ENCODE measurements at places on chromosomes 2 and 18. TPM values are rescaled to one million over a fixed set of nuclear protein-coding genes. Genes with fewer than 3 reads are reported as not detected.

Gene CARF
- total RNA-seq, result 8.1 TPM

Gene ACOXL
- total RNA-seq, result not detected

Gene SATB2
- 0.30 TPM for total RNA-seq

Gene STK17B
- 10.7 TPM for total RNA-seq

Gene ESCO1
- total RNA-seq, result 10.0 TPM

Gene TMEM182
- total RNA-seq, result 3.3 TPM

Gene DTNB
- 17.6 TPM for total RNA-seq

Gene GNAL
- total RNA-seq, result 17.6 TPM

Gene IDH1
- 114 TPM for total RNA-seq

Gene GPR45
- not detected for total RNA-seq

Gene TCF23
- not detected for total RNA-seq

Gene HOXD12
- not detected for total RNA-seq

Gene ANKRD36
- 8.9 TPM for total RNA-seq

Gene PIEZO2
- not detected for total RNA-seq

Gene POTEC
- total RNA-seq, result not detected

Gene CYRIA
- total RNA-seq, result 0.30 TPM
